Femur (tissue), 1 donor: ENCODE measurements at places on chromosomes 1 and 21.

DNA sequence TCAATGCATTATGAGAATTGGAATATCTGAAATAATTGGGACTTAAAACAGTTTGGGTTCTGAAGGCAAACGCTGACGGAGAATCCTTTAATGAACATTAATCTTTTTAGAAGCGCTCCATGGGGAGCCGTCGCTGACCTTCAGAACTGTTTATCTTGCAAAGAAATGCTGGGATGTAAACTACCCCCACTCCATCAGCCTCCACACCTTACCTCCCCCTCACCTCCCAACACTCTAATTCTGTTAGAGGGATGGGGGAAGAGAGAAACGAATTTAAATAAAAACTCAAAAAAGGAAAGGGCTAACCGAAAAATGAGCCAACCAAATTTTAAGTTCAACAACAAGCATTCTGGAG lies 44.1 kb upstream of the DNAJC6 start:
- no peak for DNase-seq

GRCh38 chr1:23436520-23437354 lies 12.2 kb upstream of the TCEA3 start:
- peak; percentile 49 for DNase-seq

GRCh38 chr1:180909462-180909976 lies 3.2 kb upstream of the KIAA1614 start:
- DNase-seq = no peak

GRCh38 chr1:118862755-118863154 lies 125.4 kb downstream of the TBX15 start:
- DNase-seq = no peak

DNA sequence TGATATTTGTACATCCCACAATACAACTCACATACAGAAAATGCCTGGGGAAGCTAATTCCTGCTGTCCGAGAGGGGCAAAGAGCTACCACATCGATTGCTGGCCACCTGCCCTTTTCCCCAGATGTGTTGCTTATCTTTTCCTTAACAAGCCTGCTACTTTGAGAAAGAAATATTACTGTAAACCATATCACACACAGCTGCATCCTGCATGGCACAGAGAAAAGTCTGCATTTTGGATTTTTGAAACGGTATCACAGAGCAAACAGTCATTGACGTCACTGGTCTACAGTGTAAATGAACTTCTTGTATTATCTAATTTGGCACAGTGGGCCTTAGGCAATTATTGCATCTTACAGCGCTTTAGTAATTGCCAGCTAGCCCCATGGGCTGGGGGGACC lies 164.7 kb downstream of the CLIC6 start:
- DNase-seq = no peak

DNA sequence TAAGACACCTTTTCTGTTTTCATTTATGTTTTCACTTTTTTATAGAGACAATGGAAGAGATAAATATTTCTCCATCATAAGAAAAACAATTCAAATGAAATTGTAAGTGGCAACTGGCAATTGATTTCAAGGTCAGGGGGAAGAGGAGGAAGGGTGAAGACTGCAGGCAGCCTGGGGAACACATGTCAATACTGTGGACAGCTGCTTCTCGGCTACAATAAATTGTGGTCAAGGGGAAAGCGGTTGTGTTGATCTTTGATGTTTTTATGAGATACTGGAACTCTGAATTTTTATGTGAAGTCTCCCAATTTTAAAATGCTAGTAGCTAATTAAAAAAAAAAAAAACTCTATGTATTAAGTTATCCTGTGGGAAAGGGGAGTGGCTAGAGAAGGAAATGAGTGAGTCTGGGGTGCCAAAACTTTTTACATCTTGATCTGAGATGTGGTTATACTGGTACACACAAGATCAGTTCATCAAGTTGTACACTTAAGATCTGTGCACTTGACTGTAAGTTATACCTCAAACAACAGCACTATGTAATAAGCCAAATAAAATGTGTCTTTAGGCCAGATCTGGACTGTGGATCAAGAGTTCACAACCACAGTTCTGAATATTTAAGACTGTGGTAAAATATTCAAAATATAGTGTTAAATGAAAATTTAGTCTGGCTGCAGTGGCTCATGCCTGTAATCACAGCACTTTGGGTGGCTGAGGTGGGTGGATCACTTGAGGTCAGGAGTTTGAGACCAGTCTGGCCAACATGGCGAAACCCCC lies 18.0 kb downstream of the SSX2IP start:
- DNase-seq = no peak
